ENCODE measurements at places on chromosomes 5 and 9. TPM values are rescaled to one million over a fixed set of nuclear protein-coding genes. Genes with fewer than 3 reads are reported as not detected.

Gene FNBP1
- total RNA-seq = 9.6 TPM

Gene SMIM23
- total RNA-seq = not detected

Gene SLC6A18
- total RNA-seq = not detected

Gene ADRB2
- total RNA-seq = 16.6 TPM

Gene SV2C
- total RNA-seq = 0.88 TPM

Gene CBY3
- not detected for total RNA-seq

Gene SPIN1
- total RNA-seq = 59.5 TPM

Gene FBP1
- total RNA-seq = 6.5 TPM

Gene SARDH
- total RNA-seq = not detected

Gene TRPM3
- total RNA-seq = not detected

- DNase-seq = no peak
- no peaks in the 10 kb centered on the region for H3K27me3 ChIP-seq
- H3K27ac ChIP-seq = peak overlapping the region; percentile 84
- no peak overlapping the region for H3K4me3 ChIP-seq
- H3K4me1 ChIP-seq = peaks cover 30% of the 10 kb centered on the region
These were observed 52.6 kb downstream of the CCNH start for GRCh38 chr5:87360132-87360531.

DNA sequence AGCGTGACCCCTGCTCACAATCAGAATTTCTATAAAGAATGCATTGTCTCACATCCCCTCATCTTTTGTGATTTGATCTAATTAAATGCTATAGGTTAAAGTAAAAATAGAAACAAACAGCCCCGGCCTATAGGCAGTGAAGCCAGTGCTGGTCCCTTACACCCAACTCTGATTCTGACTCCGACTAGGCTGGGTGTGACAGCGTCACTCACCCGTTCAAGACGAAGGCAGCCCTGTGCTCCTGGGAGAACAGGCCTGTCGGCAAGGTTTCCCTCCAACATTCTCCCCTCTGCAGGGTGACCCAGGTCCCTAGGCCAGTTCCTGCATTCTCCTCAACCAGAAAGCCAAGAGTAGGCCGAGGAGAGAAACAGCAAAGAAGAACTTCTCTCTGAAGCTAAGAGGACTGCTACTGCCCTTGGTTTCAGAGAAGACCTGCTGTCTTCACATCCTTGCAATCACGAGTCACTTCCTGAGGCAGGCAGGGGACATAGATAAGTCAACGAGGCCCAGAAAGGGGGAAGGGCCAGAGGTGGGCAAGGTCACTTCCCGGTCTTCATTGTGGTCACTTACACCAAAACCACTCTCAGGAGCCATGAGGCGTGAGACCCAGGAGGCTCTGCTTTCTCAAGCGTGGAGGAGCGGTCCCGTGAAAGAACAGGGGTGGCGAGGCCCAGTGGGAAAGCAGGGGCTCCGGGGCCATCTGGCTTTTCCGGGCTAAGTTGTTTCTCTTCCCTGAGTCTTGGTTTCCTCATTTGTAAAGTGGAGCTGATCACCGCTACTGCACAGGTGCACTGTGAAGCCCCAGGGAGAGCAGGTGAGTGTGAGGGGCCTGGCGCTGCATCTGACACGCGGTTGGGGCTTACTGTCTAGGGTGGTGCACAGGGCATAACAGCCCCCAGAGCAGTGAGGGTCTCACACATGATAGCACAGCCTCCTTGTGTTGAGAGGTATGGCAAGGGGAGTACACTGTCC lies 200.8 kb downstream of the CRB2 start:
- no peak overlapping the region for H3K27ac ChIP-seq
- H3K4me3 ChIP-seq = no peak overlapping the region
- H3K27me3 ChIP-seq = no peaks in the 10 kb centered on the region
- H3K36me3 ChIP-seq = no peaks in the 10 kb centered on the region
- no peak for DNase-seq

DNA sequence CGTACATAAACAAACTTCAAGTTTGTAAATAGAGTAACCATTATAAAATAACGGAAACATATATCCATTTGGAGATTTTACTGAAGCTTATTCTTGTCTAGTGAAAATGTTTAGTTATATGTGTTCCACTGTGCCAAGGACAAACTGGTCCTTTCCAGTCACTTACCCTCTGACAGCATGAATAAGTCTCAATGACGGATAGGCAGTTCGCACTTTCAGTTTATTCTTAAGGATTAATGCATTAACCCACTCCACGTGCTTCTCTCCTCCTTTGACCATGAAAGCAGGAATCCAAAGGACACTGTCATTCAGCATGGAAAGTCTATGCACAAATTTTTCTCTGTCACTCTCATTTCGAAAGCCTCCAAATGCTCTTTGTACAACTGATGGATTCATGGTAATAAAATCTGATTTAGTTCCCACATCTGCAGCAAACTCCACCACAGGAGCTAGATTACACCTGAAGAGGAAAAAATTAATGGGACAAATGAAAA lies 47.1 kb downstream of the ST8SIA4 start:
- H3K36me3 ChIP-seq = no peaks in the 10 kb centered on the region
- no peak overlapping the region for H3K4me3 ChIP-seq
- H3K27me3 ChIP-seq = no peaks in the 10 kb centered on the region
- DNase-seq = no peak
- H3K4me1 ChIP-seq = no peaks in the 10 kb centered on the region
- H3K27ac ChIP-seq = no peak overlapping the region

DNA sequence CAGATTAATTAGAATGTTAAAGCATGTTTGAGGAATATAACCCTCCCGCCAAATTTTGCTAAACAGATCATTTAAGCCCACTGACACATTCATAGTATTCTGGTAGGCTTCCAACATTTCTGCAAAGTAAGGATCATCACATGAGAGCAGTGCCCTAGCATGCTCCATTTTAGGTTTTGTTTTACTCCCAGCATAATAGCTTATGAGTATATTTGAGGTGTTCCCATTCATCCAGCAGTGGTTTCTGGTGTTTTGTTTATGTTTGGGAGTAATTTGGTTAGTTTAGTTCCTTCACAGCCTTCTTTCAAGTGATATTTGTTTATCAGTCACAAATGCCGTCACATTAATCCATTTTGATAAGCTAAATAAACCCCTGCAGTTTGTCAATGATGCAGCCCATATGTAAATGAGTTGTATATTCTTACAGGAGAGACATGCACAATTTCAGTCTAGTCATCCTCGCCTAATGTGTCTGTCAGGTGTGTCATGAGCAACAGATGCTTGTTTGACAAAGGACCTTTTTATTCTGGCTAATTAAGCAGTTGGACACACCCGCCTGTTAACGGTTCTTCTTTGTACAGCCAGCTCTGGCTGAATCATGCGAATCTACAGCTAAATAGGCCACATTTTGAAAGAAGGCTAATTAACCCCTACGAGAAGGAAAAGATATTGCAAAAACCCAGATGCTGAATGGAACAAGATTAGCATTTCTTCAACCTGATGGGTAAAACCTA lies 124.4 kb downstream of the RFX3 start:
- no peaks in the 10 kb centered on the region for H3K27me3 ChIP-seq
- no peaks in the 10 kb centered on the region for H3K36me3 ChIP-seq
- H3K27ac ChIP-seq = no peak overlapping the region
- no peak for DNase-seq
- no peak overlapping the region for H3K4me3 ChIP-seq
- no peaks in the 10 kb centered on the region for H3K4me1 ChIP-seq

DNA sequence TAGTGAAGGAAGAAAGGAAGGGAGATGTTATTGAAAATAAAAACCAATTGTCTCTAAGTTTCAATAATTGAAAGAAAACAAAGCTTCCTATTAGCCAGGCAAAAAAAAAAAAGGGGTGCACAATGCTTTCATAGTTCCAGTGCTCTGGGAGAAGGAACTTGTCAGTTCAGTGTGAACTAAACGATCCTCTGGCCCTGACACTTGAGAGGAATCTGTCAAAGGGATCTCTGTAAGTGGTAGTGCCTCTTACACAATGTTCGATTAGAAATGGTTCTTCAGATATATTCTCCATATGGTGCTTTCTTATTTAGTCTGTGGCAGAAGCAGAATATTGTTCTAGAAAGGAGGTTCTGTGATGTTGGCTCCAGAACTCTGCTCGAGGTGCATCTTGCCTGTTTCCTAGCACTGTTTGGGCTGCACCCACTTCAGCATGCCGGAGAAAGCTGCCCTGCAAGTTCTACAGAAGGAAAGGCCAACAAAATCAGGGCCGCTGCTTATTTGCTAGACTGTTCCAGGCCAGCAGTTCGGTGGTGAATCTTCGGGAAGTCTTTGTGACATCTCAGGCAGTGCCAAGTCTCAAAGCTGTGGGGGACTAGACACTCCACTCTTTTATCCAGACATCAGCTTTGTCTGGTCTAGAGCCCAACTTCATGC lies 90.9 kb downstream of the PIK3R1 start:
- peak; percentile 26 for DNase-seq
- H3K27me3 ChIP-seq = no peaks in the 10 kb centered on the region
- H3K36me3 ChIP-seq = no peaks in the 10 kb centered on the region
- H3K27ac ChIP-seq = no peak overlapping the region

DNA sequence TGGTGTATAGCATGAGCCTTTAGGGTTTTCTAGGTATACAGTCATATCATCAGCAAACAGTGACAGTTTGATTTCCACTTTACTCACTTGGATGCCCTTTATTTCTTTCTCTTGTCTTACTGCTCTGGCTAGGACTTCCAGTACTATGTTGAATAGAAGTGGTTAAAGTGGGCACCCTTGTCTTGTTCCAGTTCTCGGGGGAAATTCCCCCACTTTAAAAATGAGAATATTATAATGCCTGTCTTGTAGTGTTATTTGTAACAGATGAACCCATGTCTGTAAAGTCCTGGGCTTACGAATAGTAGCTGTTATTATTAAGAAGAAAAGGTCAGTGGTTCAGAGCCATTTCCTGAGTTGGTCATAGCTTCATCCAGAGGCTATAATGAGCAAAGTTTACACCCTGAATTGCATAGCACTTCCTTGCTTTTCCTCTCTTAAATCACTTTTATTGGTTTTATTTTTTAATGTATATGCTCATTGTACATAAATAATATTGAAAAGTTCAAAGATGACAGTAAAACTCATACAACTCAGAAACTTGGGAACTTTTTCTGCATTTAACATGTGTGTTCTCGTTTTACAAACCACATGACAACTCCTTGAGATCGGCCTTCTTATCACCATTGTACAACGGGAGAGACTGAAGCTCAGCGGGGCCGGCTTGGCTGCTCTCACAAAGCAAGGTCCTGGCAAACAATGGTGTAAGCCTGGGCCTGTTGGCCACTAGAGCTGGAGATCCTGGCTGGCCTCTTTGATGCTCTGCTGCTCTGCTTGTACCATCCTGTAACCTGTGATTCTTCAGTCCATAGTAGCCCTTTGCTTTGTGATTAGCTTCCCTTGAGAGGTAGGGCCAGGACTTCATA lies 85.2 kb downstream of the CYFIP2 start:
- no peak overlapping the region for H3K27ac ChIP-seq
- H3K4me3 ChIP-seq = no peak overlapping the region
- H3K4me1 ChIP-seq = no peaks in the 10 kb centered on the region
- DNase-seq = no peak

- H3K4me3 ChIP-seq = no peak overlapping the region
- H3K27ac ChIP-seq = no peak overlapping the region
- DNase-seq = no peak
- peaks cover 38% of the 10 kb centered on the region for H3K4me1 ChIP-seq
These were observed 88.8 kb downstream of the NR3C1 start for GRCh38 chr5:143314659-143315058.

DNA sequence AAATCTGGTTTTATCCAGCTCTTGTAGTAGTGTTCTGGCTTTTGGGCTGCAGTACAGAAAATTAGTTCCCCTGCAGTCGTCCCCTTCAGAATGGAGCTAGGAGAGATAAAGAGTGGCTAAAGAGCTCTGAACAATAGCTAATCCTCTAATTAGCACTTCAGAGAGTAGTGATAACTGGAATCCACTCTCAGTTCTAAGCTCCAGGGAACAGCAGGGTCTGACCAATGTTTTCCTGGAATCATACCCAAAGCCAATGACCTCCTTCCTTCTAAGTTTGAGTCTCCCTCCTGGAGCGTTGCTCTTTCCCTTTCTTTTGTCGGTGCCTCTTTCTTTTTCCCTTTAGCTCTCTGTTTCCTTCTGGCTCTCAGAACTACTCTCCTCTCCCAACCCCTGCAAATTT lies 47.4 kb downstream of the MFAP3 start:
- no peak overlapping the region for H3K4me3 ChIP-seq
- no peak overlapping the region for H3K27ac ChIP-seq
- no peaks in the 10 kb centered on the region for H3K36me3 ChIP-seq
- H3K4me1 ChIP-seq = no peaks in the 10 kb centered on the region
- peaks cover 55% of the 10 kb centered on the region for H3K27me3 ChIP-seq
- DNase-seq = no peak

DNA sequence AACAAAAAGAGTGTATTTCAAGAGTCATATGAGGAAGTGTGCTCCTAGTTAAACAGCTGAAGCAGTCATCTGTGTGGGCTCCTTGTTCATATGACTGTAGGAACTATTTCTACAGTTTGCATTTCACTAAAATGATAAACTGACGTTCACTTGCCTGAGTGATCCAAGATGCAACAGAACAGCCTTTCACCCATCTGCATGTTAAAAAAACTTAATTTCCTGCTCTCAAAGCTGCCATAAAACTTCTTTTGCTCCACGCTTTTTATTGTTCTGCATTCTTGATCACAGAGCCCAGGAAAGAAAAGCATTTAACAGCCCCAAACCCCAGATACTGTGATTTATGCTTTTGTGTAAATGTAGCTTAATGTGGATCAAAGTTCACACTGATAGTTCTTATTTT lies 43.9 kb downstream of the ZNF608 start:
- no peaks in the 10 kb centered on the region for H3K36me3 ChIP-seq
- DNase-seq = no peak
- no peak overlapping the region for H3K4me3 ChIP-seq
- H3K27ac ChIP-seq = no peak overlapping the region

- peaks cover 11% of the 10 kb centered on the region for H3K36me3 ChIP-seq
- no peaks in the 10 kb centered on the region for H3K27me3 ChIP-seq
- H3K4me3 ChIP-seq = peak overlapping the region; percentile 3
- peak overlapping the region; percentile 46 for H3K27ac ChIP-seq
These were observed 3.2 kb downstream of the TNFAIP8 start for GRCh38 chr5:119358901-119359603.

GRCh38 chr5:158058208-158059120 lies 199.5 kb upstream of the CLINT1 start:
- H3K4me1 ChIP-seq = peaks cover 24% of the 10 kb centered on the region
- no peak overlapping the region for H3K4me3 ChIP-seq
- H3K27me3 ChIP-seq = peaks cover 34% of the 10 kb centered on the region

- no peaks in the 10 kb centered on the region for H3K36me3 ChIP-seq
- H3K4me3 ChIP-seq = no peak overlapping the region
- H3K27ac ChIP-seq = no peak overlapping the region
- no peaks in the 10 kb centered on the region for H3K4me1 ChIP-seq
These were observed 655.3 kb downstream of the LRRC70 start for GRCh38 chr5:63233911-63234310.

- H3K4me3 ChIP-seq = no peak overlapping the region
- H3K4me1 ChIP-seq = no peaks in the 10 kb centered on the region
- no peak overlapping the region for H3K27ac ChIP-seq
- H3K36me3 ChIP-seq = no peaks in the 10 kb centered on the region
- no peak for DNase-seq
These were observed 98.2 kb upstream of the ALDH1A1 start for GRCh38 chr9:73050887-73051550.

DNA sequence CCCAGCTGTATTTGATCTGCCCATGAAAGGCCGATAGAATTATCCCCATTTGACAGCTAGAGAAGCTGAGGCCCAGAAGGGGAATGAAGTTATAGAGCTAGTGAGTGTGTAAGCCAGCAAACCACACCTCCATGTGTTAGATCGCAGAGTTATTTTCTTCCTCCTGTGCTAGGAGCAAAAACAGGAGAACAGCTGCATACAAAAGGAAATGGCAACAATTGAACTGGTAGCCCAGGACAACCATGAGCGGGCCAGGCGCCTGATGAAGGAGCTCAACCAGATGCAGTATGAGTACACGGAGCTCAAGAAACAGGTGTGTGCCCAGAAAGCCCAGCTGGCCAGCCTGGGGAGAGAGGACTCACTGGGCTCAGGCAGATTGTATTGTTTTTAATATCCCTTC lies 30.4 kb downstream of the RAB14 start:
- H3K27ac ChIP-seq = no peak overlapping the region
- peaks cover 12% of the 10 kb centered on the region for H3K36me3 ChIP-seq
- H3K27me3 ChIP-seq = no peaks in the 10 kb centered on the region
- no peak overlapping the region for H3K4me3 ChIP-seq
- no peaks in the 10 kb centered on the region for H3K4me1 ChIP-seq
